Astrocyte of the spinal cord (primary cell): ENCODE measurements at places on chromosomes 4 and X.
A peak's percentile ranks its signal among the peaks of the same experiment; 100 is the strongest.

- no peak for DNase-seq
These were observed 451.5 kb downstream of the UBE2NL start for GRCh38 chrX:144335402-144335801.

DNA sequence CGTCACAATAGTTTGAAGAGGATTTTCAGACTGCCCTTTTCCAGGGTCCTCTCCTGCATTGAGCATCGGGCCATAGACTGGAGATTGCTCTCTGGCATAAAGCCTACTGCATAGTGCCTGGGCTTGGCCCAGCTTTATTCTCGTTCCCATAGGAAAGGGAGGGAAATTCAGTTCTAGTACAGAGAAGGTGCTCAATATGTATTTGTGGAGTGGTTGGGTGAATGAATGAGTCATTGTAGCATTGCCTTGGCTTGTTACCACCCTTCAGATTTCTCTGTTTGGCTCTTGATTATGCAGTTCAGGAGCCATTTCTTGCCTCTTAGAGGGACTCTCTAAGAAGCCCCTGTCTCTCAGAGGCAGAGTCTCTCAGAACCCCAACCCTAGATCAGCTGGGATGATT, 2.6 kb downstream of the TMEM35A start:
- DNase-seq, result no peak

GRCh38 chr4:26821677-26822503, 38.8 kb upstream of the STIM2 start:
- no peak for DNase-seq

DNA sequence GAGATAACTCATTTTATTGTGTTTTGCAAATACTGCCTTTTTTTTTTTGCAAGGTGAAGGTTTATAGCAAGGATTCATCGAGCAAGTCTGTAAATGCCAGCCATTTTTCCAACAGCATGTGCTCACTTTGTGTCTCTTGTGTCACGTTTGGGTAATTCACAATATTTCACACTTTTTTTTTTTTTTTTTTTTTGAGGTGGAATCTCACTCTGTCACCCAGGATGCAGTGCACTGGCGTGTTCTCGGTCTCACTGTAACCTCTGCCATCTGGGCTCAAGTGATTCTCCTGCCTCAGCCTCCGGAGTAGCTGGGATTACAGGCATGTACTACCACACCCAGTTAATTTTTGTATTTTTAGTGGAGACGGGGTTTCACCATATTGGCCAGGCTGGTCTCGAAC, 1.9 kb downstream of the RNF4 start:
- DNase-seq, result no peak

DNA sequence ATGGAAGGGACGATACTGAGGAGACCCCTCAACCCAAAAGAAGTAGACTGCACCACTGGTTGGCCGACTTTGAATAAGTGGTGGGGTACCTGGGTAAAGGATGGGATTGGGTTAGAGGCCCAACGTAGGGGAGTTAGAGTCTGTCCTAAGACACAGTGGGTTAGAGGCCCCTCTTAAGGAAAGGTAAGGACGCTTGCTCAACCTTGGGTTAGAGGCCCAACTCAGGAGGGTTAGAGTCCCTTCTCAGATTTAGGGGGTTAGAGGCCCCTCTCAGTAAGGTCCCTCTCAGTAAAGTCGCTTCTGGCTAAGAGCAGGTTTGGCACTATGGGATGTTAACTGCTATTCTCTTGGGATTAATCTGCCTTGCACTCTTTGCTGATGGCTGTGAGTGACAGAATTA, 81.3 kb downstream of the ACOX3 start:
- no peak for DNase-seq

DNA sequence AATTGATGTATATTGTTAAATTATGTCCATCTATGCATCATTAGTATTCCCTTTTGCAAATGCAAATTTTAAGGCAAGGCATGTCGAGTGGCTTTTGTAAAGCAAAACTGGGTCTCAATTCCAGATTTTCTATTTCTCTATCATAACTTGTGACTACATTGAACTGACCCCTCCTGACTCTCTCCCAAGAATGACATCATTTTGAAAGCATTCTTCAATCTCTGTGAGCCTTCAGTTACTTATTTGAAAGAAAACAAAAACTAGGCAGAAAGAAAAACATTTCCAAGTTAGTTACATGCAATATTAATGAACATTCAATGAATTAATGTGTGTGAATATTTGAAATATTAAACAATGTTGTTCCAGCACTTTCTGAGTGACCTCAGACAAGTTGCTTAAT, 314.3 kb upstream of the CLNK start:
- DNase-seq, result peak; percentile 41

DNA sequence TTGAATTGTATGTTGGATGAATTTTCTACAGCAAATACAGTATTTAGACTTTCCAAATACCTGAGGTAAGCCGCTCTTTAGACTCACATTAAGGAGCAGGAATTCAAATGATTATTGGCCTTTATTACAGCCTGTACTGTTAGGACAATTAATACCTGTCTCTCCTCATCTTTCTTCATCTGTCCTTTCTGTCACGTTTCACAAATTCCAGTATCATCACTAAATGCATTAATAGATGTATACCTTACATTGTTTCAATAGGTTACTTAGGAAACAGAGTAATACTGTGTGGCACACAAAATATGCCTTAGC, 1.2 kb downstream of the FAM241A start:
- DNase-seq, result no peak

DNA sequence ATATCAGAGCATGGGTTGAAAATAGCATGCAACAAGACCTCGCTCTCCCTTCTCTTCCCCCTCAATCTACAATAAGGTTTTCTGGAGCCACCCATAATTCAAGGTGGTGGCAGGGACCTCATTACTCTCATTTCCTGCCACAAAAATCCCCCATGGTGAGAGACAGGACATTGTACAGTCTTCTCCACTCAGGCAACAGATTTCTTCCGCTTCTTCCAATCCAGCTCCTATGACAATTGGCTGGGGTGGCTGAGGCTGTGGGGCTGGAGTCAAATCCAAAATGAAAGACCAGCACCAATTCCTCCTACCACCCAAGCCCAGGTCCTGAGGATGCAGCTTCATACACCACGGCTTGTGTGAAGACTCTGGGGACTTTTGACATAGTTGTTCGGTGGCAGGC, 40.3 kb upstream of the NKRF start:
- DNase-seq, result no peak
